Stimulated activated CD4-positive, alpha-beta T cell treated with anti-CD3 and anti-CD28 coated beads, Interleukin-1b, Interleukin-23, amount 100 ng/mL, for 4 hours (primary cell): ENCODE measurements at places on chromosomes 16 and 17.

- DNase-seq = no peak
These were observed 21.8 kb downstream of the KLHL36 start for GRCh38 chr16:84670063-84670462.

- no peak for DNase-seq
These were observed 11.6 kb downstream of the HS3ST3B1 start for GRCh38 chr17:14312522-14312921.

- no peak for DNase-seq
These were observed 173.0 kb downstream of the CBLN1 start for GRCh38 chr16:49108611-49109010.

DNA sequence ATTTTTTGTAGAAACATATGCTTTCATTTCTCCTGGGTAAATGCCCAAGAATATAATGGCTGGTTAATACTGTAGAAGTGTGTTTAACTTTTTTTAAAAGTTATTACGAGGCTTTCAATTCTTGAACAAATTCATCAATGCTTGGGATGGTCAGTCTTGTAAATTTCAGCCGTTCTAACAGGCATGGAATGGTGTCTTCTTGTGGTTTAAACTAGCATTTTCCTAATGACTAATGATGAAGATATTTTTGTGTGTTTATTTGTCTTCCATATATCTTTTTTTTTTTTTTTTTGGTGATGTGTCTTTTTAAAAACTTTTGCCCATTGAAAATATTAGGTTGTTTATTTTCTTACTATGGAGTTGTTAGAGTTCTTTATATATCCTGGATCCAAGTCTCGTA, 67.1 kb downstream of the MGAT5B start:
- no peak for DNase-seq

DNA sequence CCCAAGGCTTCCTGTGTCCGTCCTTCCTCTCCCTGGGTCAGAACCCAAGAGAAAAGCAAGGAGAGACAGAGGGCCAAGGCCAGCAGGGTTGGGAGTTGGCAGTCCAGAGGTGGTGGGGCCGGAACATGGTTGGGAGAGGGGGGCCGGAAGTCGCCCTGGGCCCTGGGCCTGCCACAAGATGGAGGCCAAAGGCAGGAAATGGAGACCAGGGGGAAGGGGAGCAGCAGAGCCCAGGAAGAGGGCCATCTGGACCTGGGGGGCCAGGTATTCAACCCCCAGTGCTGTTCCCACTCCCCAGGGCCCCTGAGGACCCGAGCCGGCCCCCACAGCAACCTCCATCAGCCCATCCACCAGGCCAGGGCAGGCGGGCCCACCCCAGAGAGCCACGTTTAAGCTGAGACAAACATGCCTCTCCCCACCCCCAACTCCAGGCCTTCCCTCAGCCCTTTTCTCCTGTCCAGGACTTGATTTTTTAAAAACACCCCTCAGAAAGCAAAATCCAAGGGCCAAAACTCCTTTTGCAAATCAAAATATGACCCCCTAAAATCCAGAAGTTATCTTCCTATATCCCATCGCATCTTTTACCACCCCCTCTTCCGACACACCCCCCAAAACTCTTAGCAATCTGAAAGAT, 4.4 kb upstream of the BCL6B start:
- DNase-seq = no peak

DNA sequence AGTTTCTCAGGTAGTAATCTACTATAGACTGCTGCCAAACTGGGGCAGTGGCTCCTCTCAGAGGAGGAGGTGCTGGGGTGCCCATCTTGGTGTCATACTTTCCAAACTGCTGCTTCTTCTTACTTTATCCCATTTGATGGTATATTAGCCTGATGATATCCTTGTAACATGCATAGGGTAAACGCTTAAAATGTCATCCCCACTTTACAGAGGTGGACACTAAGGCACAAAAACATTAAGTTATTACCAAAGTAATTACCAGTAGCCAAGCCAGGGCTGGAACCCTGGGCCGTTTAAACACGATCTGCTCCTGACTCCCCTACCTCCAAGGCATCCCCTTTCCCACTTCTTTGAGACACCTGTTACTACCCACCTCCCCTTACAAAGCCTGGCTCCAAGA, 37.8 kb upstream of the CSNK2A2 start:
- DNase-seq = no peak

DNA sequence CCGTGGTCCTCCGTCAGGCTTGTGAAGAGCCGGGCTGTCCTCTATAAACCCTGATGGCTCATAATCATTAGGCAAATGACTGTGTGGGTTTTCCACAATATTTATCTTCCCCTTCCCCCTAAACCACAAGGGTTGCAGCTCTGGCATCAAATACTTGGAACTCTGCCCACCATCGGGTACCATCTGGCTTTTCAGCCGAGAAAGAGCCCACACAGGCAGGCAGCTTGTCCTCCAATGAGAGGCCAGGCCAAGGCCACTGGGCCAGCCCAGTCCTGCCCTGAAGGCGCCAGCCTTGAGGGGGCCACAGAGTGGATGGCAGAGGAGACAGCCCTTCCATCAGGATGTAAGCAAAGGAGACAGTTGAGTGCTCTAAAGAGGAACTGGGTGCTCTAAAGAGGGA, 31.8 kb upstream of the NAT9 start:
- no peak for DNase-seq

- DNase-seq = no peak
These were observed 8.0 kb downstream of the TBC1D24 start for GRCh38 chr16:2482708-2483534.

- DNase-seq = no peak
These were observed 3.6 kb downstream of the ZNF423 start for GRCh38 chr16:49852279-49852678.

DNA sequence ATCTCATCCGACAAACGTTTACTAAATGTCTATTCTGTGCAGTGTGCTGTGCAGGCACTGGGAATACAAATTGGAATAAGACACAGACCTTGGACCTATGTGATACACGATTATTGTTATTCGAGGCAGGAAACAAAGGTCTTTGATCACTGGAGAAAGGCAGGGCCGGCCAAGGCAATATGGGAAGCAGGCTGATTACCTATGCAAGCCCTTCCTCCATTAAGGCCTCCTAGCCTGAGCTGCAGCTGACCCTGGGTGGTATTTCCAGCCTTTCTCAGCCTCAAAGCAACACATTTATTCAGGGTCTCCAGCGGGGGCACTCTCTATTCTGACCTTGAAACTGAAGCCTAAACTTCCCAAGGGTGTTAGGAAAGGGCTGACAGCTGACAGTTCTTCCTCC, 13.4 kb downstream of the ST6GALNAC1 start:
- no peak for DNase-seq

- DNase-seq = no peak
These were observed 169.2 kb downstream of the RBFOX1 start for GRCh38 chr16:7501868-7502267.

DNA sequence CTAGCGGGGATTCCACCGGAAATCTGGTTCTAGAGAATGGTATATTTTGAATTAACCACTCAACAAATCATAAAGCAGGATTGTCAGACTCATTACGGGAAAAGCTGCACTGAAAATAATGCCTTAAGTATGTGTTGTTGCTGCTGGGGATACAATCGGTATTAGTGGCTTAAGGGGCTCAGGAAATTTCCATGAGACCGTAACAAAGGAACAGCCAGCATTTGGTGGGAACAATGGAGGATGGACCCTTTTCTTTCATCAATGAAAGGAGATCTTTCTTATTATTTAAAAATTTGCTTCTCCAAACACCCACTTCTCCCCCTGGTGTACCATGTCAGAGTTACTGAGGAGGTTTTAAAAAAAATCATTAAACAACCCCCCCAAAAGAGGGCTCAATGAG, 342.6 kb upstream of the ZFHX3 start:
- DNase-seq = no peak

DNA sequence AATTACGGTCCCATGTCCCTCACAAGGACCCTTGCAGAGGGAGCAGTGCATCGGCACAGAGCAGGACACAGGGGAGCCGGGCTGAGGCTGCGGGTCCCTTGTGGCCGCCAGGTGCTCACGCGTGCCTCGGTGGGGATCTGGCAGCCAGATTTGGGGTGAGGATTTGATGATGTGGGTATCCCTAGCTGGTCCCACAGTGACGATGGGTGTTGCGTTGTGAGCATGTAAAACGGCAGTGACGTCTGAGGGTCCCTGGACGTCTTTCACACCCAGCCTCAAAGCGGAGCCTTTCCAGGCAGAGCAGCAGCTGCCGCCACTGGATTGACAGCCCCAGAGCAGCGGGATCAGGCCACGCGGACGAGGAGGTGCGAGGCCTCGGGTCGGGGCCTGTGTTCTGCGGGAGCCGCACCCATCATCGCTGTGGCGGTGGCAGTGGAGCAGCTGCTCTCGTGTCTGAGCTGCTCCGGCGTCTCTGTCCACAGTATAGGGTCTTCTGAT, 54.6 kb downstream of the WDR45B start:
- no peak for DNase-seq

GRCh38 chr16:86294535-86295196, 215.7 kb upstream of the FOXF1 start:
- DNase-seq = no peak

DNA sequence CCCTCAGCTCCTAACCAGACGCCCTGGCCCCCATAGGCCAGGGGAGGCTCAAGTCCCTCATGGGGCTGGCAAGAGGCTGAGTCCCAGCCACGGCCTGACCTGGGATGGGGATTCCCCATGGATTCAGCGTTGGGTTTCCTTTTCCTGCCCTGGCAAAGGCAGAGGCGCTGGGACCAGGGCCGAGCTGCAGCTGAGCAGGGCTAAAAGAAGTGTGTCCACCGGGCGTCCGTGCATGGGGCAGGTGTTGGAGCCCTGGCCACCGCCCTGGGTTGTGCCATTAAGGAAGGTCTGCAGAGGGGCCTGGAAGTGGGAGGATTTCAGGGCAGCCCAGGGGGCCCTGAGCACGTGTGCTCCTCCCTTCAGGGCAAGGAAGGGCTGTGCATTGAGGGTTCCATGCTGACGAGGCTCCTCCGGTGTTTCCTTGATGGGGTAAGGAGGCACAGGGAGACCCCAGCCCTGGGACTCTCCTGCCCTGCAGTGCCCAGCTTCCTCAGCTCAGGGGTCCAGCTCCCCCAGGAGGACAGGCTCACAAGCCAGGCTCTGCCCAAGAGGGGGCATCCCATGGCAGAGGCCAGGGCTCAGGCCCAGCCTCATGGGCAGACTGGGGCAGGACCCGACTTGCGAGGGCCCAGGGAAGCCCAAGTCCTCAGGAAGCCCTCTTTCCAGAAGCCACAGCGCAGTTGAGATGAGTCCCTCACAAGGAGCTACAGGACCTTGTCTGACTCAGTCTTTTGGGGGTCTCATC, 10.1 kb downstream of the TBC1D26 start:
- DNase-seq = no peak

DNA sequence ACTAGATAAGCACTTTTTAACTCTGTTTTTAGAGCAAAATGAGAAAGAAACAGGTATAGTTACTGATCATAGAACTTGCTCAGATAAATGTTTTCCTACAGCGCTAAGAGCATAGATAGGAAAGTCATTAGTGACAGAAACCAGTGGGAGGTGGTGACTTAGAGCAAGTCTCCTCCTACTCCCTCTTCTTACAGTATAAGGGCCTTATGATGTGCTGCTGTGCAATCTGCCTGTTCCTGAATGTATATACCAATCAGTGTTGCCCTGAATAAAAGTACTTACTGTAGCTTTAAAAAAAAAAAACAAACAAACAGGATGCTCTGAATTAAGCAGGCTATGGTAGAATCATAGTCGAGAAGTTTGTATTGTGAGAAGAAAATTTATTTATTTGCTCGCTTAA, 23.3 kb upstream of the RASL10B start:
- no peak for DNase-seq

DNA sequence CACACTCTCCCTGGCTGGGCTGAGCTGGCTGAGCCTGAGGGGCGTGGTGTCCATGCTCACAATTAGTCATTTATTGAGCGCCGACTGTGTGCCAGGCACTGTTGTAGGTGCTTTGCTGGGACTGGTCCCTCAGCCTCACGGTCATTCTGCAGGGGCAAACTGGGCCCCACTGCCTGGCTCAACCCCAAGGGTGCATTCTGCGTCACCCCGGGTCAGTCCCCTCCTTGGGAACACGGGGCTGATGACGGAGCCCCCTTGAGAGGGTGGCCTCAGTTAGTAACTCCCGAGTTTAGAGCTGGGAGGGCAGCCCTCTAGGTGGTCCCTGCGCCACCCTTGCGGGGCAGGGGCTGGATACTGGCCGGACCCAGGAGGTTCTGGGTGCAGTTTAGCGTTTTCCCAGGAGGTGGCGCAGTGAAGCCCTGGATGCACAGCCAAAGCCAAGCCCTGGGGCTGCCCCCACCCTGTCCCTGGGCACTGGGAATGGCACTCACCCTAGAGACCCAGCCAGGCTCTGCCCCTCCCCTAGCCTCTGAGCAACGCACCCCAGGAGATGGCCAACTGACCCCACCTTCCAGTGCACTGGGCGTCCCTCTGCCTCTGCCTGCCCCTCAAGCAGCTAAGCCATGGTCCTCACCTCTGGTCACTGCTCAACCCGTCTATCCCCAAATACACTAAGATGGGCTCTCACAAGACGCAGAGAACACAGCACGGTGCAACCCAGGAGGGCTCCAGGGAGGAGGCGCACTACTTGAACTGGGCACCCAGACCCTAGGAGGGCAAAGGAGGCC, 243.2 kb upstream of the GSE1 start:
- peak; percentile 43 for DNase-seq

DNA sequence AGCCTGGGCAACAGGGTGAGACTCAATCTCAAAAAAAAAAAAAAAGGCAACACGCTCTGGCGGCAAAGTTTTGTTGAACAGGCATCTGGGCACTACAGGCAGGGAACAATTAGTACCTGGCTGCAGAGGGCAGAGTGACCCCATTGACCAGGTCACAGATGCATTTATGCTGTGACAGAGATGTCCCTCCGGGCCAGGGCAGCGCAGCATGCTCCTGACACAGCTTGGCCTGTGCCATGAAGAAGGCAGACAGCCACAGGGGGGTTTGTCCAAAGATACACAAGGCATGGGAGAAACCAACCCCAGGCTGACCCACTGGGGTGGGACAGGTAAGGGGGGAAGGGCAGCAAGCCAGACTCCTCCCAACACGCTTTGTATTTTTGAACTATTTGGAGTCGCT, 7.7 kb upstream of the SRRM2 start:
- no peak for DNase-seq

DNA sequence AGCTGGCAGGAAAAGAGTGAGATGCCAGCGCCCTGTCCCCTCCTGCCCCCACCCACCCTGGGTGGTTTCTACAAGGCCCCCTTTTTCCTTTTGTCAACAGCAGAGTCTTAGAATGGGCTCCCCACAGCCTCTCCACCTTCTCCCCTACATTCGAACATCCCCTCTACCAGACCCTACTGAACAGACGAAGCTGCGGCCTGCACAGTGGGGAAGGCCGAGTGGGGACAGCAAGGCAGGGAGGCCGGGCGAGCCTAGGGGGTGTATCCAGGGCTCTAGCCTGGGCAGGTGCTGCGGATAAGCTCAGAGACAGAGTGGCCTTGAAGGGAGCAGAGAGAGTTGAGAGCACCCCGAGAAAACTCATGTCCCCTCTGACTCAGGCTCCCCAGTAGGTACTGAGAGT, 7.4 kb downstream of the ZACN start:
- no peak for DNase-seq

- no peak for DNase-seq
These were observed 1.7 kb downstream of the BEAN1 start for GRCh38 chr16:66428682-66429251.

GRCh38 chr16:1530883-1531637, 2.4 kb upstream of the TMEM204 start:
- no peak for DNase-seq
